ENCODE measurements at places on chromosomes 2 and 18.

- DNase-seq = no peak
Measured at GRCh38 chr2:166134252-166135151, 6.7 kb upstream of the SCN1A start.

- no peak for DNase-seq
Measured at GRCh38 chr2:222434204-222434603, 9.9 kb downstream of the SGPP2 start.

DNA sequence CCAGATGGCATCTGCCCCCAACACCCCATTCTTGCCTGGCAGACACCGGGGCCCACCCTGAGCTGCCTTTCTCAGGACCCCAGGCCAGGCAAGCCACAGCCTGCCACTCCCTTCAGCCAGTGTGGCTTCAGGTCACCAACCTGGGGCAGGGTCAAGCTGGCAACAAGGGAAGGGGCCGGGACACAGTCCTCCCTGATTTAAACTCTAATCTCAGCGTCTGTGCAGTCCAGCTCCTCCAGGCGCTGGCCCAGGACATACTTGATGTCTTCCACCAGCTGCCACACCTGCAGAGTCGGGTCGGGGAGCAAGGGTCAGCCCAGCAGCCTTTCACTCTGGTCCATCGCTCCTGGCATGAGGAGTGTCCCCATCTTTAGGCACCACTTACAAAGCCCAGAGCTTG, 29.0 kb upstream of the ALPP start:
- no peak for DNase-seq

- no peak for DNase-seq
Measured at GRCh38 chr2:137154946-137155345, 389.6 kb downstream of the THSD7B start.

DNA sequence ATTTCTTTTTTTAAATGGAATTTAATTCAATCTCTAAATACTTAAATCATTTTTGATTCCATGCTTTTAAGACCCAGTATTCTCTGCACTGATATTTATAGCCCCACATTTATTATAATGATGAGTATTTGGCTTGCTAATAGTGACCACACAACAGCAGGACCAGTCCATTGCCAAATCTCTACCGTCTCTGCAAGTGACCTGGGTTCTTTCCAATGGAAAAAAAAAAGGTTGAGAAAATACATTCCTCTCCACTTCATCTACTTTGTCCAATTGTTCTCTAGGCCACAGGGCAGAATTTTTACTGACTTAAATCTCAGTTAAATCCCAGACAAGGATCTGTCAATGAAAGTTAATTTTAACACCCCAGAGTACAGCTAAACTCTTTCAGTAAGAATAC, 20.5 kb downstream of the GRB14 start:
- no peak for DNase-seq

DNA sequence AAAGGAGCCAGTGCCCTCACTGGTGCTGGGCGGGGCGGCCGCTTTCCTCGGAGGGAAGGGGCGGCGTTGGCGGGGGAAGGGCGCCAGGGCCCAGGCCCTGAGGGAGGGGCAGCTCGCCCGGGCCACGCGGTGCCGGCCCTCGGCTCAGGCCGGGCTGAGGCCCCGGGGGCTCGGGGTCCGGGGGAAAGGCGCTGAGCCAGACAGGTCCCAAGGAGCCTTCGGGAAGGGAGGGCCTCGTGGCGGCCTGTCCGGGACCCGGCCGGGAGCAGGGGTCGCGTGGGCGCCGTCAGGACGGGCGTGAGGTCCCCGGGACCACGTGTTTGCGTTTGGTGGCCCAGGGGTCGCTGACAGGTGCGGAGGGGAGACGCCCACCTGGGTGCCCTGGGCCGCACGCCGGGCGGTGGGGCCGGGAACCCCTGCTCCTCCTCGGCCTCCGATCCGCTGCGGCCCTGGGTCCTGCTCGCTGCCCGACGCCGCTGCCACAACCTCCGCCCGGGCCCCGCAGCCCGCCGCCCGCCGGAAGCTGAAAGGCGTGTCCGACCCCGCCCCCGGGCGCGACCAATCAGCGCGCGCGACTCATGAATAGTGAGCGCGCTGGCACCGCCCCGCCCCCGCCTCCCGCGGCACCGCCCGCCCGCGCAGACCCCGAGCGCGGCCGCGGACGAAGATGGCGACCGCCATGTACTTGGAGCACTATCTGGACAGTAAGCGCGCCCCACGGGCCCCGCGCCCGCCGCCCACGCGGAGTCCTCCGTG, at the start of gene ING5:
TSS of gene ING5 (plus strand) at position 641 of the 756 bp plus-strand sequence. CDS start at position 668, 27 bp downstream.
- peak; percentile 92 for DNase-seq

DNA sequence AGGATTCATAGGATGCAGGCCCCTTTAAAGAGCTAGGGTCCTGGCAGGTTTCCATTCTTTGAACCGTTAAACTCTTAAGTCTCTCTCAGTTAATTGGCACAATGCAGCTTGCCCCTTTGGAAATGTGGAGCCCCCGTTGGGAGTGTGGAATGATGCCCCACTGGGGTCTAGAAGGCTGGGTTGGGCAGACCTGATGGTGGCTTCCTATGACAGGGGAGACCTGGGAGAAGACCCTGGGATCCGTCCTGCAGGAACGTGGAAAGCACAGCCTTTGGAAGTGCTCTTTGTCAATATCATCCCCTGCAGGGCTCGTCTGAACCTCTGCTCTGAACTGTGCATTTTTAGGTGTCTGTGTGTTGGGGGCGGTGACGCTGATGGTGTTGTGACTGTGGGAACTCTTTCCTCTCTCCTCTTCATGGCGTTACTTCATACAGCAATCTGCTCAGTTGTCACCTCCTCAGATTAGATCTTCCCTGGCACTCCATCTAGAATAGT, 190.6 kb downstream of the MYCN start:
- no peak for DNase-seq

- DNase-seq = no peak
Measured at GRCh38 chr18:59871711-59872362, 28.0 kb upstream of the PMAIP1 start.

DNA sequence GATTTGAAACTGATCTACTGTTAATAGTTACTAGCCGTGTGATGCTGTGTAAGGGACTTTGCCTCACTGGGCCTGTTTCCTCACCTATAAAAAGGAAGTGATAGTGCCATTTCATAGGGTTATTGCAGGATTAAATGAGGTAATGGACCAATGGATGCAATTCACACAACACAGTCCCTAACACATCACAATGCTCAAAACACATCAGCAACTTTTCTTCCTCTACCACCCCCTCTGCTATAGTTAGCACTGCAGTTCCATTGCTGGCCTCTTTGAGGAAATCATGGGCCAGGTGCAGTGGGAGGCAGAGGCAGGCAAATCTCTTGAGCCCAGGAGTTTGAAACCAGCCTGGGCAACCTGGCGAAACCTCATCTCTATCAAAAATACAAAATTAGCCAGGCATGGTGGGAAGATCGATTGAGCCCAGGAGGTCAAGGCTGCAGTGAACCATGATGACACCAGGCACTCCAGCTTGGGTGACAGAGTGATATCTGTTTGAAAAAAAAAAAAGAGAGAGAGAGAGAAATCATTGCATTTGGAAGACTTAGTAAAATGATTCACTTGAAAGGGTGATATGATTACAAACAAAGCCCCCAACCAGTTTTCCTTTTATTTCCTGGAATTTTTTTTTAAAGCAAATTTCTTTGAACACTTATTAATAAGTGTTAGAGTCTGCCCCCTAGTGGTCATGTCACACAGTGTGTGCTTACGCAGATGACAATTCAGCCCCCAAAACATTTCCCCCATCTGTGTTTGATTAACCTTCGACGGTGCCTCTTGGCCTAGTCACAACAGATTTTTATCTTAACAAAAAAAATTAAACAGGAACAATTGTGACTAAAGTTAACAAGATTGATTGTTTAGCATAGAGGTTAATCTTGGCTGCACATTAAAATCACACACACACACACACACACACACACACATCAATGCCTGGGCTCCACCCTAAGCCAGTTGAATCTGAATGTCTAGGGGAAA, 88.6 kb upstream of the BCL11A start:
- DNase-seq = no peak

DNA sequence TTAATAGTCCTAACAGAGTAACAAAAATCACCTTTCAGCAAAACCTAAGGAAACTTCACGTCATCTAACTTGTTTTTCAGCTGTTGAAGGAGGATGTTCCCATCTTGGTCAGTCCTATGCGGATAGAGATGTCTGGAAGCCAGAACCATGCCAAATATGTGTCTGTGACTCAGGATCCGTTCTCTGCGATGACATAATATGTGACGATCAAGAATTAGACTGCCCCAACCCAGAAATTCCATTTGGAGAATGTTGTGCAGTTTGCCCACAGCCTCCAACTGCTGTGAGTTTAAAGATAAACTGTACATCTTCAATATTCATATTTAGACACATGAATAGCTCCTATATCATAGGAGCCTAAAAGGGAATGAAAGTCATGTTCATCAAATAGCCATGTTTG, 10.5 kb downstream of the COL3A1 start:
- no peak for DNase-seq

DNA sequence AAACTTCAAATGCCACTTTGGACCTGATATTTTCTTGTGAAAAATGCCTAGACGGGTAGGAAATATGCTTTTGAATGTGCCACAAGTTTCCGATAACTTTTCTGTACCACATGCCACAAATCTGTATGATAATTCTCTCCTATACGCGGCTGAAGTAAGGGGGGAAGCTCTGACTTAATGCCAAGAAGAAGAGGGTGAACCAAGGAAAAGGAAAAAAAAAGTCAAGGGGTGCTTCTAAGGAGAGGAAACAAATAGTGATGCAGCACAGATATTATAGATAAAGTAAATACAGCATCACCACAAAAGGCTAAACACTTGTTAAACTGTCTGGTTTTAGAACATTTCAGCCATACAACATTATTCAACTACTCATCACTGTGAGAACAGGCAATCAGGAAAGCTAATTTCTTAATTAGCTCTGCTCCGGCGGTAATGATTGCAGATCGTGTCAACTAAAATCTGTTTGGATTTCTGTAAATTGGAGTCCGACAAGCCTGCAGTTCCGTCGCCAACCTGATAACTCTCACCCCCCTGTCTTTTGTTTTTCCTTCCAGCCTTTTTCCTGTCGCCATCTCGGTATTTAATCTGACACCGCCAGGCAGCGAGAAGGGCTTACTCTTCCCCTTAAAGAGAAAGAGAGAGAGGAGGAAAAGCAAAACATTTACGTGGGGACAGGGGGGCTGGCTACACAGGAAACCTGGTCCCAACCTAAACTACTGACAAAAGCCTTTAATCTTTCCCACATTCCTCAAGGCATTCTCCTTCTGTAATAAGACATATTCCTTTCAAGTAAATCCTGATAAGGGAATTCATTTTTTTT, 67.5 kb downstream of the ZEB2 start:
- no peak for DNase-seq

DNA sequence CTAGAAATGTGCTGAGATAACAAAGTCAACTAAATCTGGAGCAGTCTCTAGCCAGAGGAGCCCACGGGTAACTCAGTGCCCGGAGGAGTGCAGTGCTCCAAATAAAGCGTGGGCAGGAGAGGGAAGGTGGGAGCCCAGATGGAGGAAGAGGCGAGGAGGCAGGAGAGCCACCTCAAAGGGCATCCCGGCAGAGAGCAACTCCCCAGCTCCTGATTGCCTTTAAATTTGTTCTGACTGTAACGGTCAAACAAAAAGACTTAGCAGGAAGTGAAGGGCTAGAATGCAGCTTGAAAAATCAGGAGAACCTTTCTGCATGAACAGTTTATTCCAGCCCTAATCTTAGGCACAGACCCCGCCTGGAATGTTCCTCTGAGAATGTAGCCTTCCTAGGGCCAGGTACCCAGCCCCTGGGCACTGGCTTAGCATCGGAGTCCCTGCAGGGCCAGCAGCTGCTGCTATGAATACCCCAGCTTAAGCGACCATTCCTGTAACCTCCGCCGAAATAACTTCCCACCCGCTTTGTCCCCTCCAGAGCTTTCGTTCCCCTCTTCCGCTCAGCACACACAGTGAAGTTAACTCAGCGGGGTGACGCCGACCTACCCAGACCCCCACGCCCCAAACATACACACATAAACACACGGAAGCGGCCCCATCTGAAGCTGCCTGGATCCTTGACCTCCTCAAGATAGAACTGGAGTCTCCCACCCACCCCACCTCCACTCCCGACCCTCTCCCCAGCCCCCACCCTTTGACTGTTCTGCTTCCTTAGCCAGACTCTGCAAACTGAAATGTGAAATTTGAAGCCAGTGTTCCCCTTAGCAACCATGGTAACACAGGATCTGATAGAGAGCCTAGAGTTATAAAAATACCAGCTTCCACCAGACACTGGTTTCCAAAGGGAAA, 123.2 kb downstream of the SMAD7 start:
- DNase-seq = no peak

- DNase-seq = no peak
Measured at GRCh38 chr2:11071211-11071610, 84.1 kb upstream of the SLC66A3 start.

All from T-cell (primary cell).